ENCODE measurements at places on chromosomes 12 and 14. TPM values are rescaled to one million over a fixed set of nuclear protein-coding genes. Genes with fewer than 3 reads are reported as not detected.

DNA sequence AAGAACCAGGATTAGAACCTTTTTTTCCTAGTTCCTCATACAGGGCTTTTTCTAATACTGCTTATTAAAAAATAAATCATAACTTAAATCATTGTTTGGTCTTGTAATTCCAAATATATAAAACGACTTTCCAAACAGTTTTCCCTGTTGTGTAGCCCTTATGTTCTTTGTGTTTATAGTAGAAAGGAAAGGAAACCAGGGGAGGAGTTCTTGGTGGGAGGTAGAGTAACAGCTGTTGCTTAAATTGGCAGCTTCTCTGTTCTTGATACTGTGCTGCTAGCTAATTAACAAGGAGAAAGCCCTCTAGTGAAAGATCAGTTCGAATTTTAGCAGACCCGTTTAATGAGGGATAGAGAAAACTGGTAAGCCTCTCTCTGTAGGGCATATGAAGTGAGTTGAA lies 15.0 kb downstream of the SRP54 start:
- DNase-seq = peak; percentile 3

GRCh38 chr12:5317556-5317955 lies 114.4 kb upstream of the NTF3 start:
- DNase-seq = peak; percentile 12

DNA sequence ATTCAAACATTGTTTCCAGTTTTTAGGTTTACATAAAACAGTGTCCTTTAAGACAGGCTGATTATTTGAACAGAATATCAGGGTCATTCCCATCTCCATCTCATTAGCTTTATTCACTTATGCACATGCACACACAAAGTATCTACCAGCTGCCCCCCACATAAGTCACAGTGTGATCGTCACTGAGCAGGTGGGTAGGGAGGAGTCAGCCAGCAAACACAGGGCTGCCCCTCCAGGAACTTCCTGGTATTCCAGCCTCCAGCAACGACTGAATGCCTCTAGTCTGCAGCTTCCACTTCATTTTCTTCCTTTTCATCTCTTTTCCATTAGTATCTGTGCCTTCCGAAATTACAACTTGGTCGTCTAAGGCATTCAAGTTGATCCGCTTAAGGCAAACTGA lies 48.8 kb upstream of the FOXN3 start:
- DNase-seq = no peak

- DNase-seq = no peak
These were observed 36.5 kb downstream of the UBE3B start for GRCh38 chr12:109513977-109514376.

DNA sequence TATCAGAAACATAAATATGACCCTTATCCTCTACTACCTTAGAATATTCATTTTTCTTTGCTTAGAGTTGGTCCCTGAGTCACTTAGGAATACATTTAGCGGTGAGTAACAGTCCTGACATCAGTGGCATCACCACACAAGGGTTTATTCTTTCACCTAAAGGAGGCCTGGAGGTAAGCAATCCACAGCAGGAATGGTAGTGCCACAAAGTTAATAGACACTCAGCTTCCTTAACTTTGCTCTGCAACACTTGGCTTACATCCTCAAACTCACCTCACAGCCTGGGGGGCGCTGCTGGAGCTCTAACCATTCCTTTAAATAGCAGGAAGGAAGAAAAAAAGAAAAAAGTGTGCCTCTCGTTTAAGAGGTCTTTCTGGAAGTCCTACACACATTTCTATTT lies 29.1 kb downstream of the BBOF1 start:
- no peak for DNase-seq

GRCh38 chr14:55297611-55298499 lies 26.6 kb downstream of the FBXO34 start:
- DNase-seq = no peak

GRCh38 chr14:22800346-22800745 lies 14.9 kb downstream of the SLC7A7 start:
- no peak for DNase-seq

DNA sequence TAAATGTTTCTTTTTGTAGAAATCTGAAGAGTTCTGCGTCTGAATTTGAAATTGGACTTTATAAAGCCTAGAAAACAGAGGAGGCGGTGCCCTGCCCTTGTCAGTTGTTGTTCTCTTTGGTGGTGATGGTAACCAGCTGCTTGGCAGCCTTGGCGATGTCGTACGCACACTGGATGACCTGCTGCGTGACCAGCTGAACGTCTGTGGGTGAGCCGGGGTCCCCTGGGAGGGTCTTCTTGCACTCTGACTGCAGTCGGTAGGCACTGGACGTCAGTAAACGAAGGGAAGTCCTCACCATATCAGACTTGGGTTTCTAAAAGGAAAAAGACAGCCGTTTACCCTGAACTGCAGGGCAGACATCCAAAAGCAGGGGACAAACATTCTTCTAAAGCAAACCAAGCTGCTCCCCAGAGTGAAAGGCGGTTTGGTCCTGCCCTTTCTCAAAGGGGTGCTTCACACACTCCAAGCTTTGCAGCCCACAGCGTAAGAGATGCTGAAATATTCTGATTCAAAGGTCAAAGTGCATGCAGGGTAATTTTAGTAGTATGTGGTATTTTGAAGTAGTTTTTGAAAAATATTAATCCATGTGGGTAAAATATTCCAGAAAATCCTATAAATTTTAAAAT lies 32.9 kb downstream of the TCHP start:
- DNase-seq = peak; percentile 72

- no peak for DNase-seq
These were observed 26.4 kb downstream of the DEGS2 start for GRCh38 chr14:100132903-100133510.

DNA sequence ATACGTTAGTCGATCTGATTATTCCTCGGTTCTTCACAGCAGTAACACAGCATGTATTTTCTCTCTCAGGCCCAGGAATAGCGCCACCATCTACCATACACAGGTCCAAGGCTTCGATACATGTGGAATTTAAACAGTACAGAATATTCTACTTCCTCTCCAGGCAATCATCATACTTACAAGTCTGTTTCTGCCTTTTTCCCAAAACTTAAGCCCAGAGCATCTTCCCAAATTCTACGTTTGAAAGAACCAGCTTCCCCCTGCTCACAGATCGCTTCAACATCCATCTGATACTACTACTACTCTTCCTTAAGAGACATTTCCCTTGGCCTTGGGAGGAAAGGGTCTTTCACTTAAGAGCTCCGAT lies 626 bp downstream of the TXNDC16 start:
- peak; percentile 52 for DNase-seq

DNA sequence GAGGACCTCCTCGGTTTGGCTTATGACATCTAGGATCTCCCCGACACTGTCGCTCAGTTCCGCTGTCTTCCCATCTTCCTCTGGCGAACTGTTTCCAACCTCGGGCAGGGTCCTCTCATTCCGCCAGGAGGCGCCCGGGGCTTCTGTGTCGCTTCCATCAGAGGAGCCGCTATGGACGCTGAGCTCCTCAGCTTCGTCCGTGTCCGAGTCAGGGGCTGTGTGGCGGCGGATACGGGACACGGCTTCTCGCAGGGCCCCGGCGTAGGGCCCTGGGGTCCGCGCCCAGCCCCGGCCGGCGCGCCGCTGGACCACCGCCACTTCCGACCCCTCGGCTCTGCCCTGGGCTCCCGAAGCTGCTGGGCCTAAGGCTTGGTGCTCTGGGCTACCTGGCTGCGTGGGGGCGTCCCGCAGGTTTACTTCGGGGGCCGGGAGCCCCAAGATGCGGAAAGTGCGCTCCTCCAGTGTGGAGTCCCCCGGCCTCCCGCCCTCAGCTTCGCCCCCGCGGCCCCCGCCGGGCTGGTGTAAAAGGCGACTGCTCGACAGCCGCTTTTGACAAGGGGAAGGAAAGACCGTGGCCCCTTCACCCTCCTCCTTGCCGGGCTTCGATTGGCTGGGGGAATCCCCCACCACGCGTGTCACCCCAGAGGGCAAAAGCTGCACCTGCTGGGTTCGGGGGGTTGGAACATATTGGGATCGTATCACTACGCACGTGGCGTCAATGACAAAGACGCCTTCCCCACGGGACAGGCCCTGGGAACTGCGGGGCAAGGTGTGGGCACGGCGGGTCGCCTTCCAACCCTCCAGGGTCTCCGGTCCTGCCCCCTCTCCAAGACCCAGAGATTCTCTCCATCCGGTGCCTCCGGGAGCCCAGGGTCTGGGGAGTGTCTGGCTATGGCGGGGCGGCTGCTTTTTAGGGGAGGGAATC lies 2.1 kb downstream of the DDN start:
- peak; percentile 60 for DNase-seq

DNA sequence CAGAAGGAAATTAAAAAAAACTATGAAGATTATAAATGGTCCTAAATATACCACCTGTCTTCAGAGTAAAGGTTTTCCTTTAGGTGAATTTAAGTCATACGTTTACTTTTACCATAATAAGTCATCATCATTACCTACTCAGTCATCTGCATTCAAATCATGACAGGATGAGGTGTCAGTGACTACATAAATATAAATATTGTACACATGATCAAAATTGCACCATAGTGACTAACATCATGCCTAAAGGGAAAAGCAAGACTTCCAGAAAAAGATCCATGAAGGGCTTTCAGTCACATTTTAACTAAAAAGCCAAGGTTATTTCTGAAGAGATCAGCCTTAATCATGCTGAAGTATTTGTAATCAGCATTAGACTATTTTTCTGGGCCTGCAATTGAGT lies 759.9 kb upstream of the FLRT2 start:
- DNase-seq = no peak

The TCL1A gene
- total RNA-seq = not detected

The TRIM9 gene
- 0.50 TPM for total RNA-seq

The KIF5A gene
- 0.51 TPM for total RNA-seq

The HOXC5 gene
- total RNA-seq = not detected

The KIF26A gene
- total RNA-seq = 2.0 TPM

The SVOP gene
- total RNA-seq = not detected

The RNASE4 gene
- 20.0 TPM for total RNA-seq

The IFNG-AS1 gene
- not detected for total RNA-seq

The SLC38A4 gene
- total RNA-seq = 1.8 TPM

The KRT7 gene
- total RNA-seq = 3.5 TPM
